Kidney (tissue), 22 donors: ENCODE measurements at places on chromosomes 7 and 10. TPM values are rescaled to one million over a fixed set of nuclear protein-coding genes. Genes with fewer than 3 reads are reported as not detected.

The IDI2 gene
- total RNA-seq = not detected

The UCN3 gene
- total RNA-seq = not detected

The HGF gene
- 23.8 TPM for total RNA-seq

The ZNF117 gene
- total RNA-seq = 12.6 TPM
